Small intestine (tissue), 16 donors: ENCODE measurements at places on chromosomes 4 and X.

DNA sequence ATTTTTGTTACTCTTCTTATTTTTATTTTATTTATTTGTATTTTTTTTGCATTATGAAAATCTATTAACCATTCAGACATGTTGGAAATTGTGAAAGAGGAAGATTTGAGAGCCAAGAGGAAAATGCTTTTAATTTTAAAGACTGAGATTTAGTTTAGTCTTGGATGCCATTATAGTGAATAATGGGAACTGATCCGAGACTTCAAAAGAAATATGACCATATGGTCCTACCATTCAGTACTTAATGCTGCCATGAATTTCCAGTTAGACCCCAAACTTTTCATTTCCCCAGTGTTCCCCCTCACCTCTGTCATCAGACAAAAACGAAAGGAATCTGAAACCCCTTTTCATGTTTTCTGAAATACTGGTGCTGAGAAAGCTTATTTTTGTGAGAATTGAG lies 95.5 kb downstream of the TENM3 start:
- no peak for DNase-seq

DNA sequence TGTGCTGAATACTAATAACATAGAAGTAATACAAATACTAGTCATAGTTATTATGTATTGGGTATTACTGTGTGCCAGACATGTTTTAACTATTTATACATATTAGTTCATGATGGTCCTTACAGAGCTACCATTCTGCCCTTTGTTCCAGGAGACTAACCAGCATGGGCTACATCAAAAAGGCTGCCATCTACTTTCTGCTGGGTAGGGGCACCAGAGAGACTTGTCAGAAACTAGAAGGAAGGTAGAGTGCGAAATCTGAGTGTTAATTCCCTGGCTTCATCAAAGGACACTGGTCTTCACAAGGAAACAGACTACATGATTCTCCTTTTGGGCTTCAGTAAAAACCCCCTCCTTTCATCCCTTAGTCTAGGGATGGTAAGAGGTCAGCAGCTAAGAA lies 347.8 kb downstream of the GBA3 start:
- no peak for DNase-seq

- DNase-seq: peak; percentile 77
Observed at GRCh38 chr4:47031011-47031678, at the start of gene GABRB1. TSS of gene GABRB1 (plus strand) at chr4:47031567.

DNA sequence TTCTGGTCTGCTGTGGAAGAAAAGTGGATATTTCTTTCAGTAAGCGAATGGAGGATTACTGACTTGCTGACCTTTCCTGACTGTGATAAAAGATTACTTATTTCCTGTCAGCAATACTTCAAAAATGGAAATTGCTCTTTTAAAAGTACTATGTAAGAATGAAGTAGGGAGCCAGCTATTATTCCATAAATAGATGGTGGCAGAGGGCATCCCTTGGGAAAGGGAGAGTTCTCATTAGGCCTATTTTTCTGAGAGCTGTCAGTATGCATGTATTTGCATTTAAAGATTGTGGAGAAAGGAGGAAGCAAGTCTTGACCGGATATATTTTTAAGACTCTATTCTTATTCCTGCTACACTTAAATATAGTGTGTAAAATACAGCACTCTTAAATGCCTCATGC lies 37.2 kb downstream of the TMEM47 start:
- DNase-seq: no peak

- DNase-seq: no peak
Observed at GRCh38 chr4:113815826-113816225, 54.3 kb upstream of the CAMK2D start.

GRCh38 chr4:7256984-7257810 lies 64.9 kb downstream of the SORCS2 start:
- no peak for DNase-seq

GRCh38 chrX:10077425-10078188 lies 79.2 kb upstream of the CLCN4 start:
- DNase-seq: no peak
